ENCODE measurements at places on chromosomes 4 and X. TPM values are rescaled to one million over a fixed set of nuclear protein-coding genes. Genes with fewer than 3 reads are reported as not detected.

Gene TMPRSS11E
- 0.78 TPM for total RNA-seq

Gene ARHGAP24
- 43.3 TPM for total RNA-seq

Gene CPLX1
- total RNA-seq: 0.52 TPM

Gene FOXR2
- total RNA-seq: not detected

Gene ATOH1
- total RNA-seq: not detected

Gene LDB2
- 16.5 TPM for total RNA-seq

Gene TCEAL3
- total RNA-seq: 21.8 TPM

Gene IGFBP7
- 1,249 TPM for total RNA-seq

Gene HS3ST1
- total RNA-seq: 0.78 TPM

Gene PCDH18
- total RNA-seq: 7.9 TPM

Gene SLC25A53
- 3.6 TPM for total RNA-seq

DNA sequence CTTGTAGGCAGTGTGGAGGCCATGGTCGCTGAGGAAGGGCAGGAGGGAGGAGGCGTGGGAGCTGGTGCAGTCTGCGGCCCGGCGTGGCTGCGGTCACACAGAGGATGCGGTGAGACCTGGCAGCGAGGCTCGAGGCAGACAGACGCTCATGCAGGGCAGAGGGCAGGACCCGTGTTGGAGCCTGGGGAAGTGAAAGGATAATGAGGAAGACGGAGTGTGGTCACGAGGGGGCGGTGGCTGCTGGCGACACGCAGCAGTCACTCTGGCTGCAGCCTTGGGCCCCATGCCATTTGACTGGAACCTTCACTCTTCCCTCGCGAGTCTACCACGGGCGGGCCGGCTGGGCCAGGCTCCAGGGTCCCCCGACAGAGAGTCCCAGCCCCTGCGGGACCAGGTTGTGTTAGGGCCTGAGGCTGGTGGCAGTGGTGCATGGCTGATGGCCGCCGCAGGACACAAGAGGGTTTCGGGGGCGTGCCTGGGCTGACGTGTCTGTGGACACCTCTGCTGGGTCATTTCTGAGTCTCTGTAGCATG lies 68.8 kb upstream of the HGFAC start:
- no peaks in the 10 kb centered on the region for H3K27me3 ChIP-seq
- H3K27ac ChIP-seq: no peak overlapping the region
- DNase-seq: no peak
- H3K36me3 ChIP-seq: no peaks in the 10 kb centered on the region
- no peak overlapping the region for H3K4me3 ChIP-seq

DNA sequence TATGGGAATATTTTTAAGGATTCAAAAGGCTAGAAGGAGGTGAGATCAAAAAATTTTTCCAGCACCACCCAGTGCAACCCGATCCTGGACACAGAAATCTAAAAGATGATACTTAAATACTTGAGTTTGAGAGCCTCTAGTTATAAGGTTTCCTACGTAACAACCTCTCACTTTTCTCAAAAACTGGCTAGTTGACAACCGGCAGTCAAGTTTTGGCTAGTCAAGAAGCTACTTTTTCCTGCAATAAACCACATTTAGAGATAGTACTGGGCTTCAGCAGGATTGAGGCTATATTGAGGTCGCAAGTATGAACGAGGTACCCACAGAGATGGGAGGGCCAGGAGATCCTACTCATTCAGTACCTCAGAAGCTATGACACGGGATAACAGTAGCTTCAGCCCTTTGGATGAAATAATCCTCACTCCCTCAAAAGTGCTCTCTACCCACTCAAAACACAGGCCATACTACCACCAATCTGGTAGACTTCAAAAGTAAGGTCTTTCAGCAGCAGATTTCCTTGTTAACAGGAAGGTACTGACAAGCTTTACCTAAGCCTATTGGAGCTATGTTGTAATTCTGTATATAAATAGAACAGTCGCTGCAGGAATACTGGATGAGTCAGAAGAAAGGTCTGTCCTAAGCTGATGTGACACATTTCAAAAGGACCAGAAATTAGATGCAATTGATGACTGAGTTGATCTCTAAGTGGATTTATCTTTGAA lies 1.5 kb upstream of the TSPAN5 start:
- H3K4me3 ChIP-seq: no peak overlapping the region
- peaks cover 17% of the 10 kb centered on the region for H3K4me1 ChIP-seq
- peak overlapping the region; percentile 46 for H3K27ac ChIP-seq
- no peaks in the 10 kb centered on the region for H3K27me3 ChIP-seq
- H3K36me3 ChIP-seq: no peaks in the 10 kb centered on the region

- H3K27me3 ChIP-seq: no peaks in the 10 kb centered on the region
- no peaks in the 10 kb centered on the region for H3K36me3 ChIP-seq
- no peak for DNase-seq
- no peak overlapping the region for H3K4me3 ChIP-seq
- no peak overlapping the region for H3K27ac ChIP-seq
Observed at GRCh38 chr4:127778102-127778501, 4.0 kb upstream of the HSPA4L start.

- H3K36me3 ChIP-seq: no peaks in the 10 kb centered on the region
- no peaks in the 10 kb centered on the region for H3K27me3 ChIP-seq
- no peak overlapping the region for H3K4me3 ChIP-seq
Observed at GRCh38 chrX:14697451-14697850, 168.1 kb downstream of the GLRA2 start.

DNA sequence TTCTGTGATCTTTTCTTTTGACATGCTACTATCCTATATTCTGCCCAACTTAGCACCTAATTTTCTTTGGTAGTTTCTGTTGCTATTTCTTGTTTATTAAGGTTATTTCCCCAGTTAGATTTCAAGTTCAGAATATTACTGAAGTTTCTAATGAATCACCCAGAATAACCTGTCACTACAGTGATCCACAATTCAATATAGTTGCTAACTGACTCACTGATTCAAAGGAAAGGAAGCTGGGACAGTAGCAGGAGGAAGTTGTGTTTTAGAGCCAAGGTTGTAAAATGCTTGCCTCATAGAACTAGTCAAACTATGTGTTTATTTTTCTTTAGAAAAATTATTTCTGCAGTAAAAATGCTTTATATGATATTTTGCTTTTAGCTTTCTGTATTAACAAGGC lies 37.4 kb downstream of the PAK3 start:
- DNase-seq: no peak
- H3K4me1 ChIP-seq: no peaks in the 10 kb centered on the region
- no peaks in the 10 kb centered on the region for H3K36me3 ChIP-seq

DNA sequence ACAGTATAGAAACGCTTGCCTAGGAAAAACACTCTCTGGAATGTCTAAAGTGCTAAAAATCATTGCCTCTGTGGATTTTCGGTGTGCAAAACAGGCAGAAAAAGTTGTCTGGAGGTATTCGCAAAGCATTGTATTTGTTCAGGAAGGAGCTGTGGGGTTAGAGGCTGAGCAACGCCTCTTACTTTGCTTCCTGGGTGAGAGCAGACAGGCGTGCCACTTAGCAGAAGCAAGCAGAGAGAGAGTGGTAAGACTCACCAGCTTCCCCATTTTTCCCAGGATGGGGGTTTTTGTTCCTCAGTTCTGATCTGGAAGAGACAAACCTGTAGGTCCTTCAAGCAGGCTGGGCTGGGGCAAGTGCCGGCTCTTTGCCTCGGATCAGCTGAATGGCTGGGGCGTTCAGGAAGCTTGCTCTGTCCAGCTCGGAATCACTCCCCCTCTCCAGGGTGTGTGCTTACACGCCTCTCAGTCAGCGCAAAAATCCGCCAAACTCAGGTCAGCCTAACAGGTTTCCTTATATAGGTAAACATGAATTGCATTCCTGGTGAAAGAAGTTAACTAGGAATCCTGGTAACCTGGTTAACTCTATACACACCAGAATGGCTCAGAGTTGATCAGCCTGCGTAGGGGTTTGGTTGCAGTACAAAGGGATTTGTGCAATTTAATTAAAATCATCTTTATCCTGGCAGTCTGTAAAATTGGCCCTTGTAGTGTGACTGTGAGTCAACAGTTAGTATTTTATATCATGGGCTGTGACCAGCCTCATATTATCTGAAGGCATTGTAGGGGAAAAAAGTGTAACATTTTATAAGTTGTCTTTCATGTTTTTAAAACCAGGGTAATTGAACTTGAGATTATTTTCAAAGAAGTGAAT lies 213.1 kb upstream of the MID1 start:
- no peak overlapping the region for H3K4me3 ChIP-seq
- no peak overlapping the region for H3K27ac ChIP-seq
- H3K36me3 ChIP-seq: no peaks in the 10 kb centered on the region
- DNase-seq: peak; percentile 27

DNA sequence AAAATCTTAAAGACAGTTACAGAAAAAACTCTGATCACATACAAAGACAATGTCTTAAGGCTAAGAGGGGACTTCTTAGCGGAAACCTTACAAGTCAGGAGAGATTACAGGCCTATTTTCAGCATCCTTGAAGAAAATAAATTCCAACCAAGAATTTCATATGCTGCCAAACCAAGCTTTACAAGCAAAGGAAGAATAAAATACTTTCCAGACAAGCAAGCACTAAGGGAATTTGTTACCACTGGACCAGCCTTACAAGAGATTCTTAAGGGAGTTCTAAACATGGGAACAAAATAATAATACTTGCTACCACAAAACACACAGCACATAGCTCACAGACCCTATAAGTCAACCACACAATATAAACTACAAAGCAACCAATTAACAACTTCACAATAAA lies 255.8 kb upstream of the ZFP42 start:
- H3K36me3 ChIP-seq: no peaks in the 10 kb centered on the region
- no peak for DNase-seq
- no peak overlapping the region for H3K4me3 ChIP-seq
- no peaks in the 10 kb centered on the region for H3K27me3 ChIP-seq
- H3K27ac ChIP-seq: no peak overlapping the region
- no peaks in the 10 kb centered on the region for H3K4me1 ChIP-seq

- no peak overlapping the region for H3K4me3 ChIP-seq
- H3K27me3 ChIP-seq: no peaks in the 10 kb centered on the region
- DNase-seq: no peak
Observed at GRCh38 chr4:131248314-131248713, 1900.8 kb upstream of the PCDH10 start.

- H3K4me1 ChIP-seq: peaks cover 6% of the 10 kb centered on the region
- H3K36me3 ChIP-seq: no peaks in the 10 kb centered on the region
Observed at GRCh38 chr4:110061076-110061475, 137.3 kb downstream of the ELOVL6 start.

- peak; percentile 87 for DNase-seq
- no peaks in the 10 kb centered on the region for H3K27me3 ChIP-seq
- H3K4me1 ChIP-seq: peaks cover 70% of the 10 kb centered on the region
- H3K4me3 ChIP-seq: no peak overlapping the region
- peak overlapping the region; percentile 76 for H3K27ac ChIP-seq
- H3K36me3 ChIP-seq: no peaks in the 10 kb centered on the region
Observed at GRCh38 chrX:12988797-12989196, 13.9 kb downstream of the TMSB4X start.

DNA sequence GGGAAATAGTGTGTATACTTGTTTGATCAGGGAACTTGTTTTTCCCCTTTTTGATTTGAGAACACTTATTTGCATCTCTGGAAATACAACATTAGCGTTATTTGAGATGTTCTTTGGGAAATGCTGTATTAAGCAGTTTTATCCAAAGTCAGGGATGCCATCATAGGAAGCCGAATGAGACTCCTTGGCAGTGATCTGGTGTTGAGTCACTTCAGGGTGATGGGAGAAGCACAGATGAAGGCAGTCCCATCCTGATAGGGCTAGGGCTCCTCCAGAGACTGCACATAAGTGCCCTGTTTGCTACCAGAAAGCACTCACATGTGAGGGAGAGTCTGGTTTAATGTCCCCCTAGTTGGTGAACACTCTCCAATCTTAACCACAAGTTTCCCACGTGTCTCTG lies 62.3 kb downstream of the IL1RAPL1 start:
- no peaks in the 10 kb centered on the region for H3K27me3 ChIP-seq
- H3K4me3 ChIP-seq: no peak overlapping the region
- no peaks in the 10 kb centered on the region for H3K36me3 ChIP-seq
- no peak overlapping the region for H3K27ac ChIP-seq

DNA sequence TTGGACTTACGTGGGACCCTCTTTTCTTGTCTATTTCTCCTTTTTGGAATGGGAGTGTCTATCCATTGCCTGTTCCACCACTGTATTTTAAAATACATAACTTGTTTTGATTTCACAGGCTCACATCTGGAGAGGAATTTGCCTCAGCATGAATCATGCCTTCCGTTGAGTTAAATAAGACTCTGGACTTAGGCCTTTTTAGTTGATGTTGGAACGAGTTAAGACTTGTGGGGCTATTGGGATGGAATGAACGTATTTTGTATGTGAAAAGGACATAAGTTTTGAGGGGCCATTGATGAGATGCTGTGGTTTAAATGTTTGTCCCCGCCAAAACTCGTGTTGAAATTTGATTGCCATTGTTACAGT lies 66.2 kb downstream of the BEX3 start:
- DNase-seq: no peak
- H3K4me3 ChIP-seq: no peak overlapping the region
- H3K36me3 ChIP-seq: no peaks in the 10 kb centered on the region
- H3K4me1 ChIP-seq: no peaks in the 10 kb centered on the region
- H3K27me3 ChIP-seq: no peaks in the 10 kb centered on the region
- no peak overlapping the region for H3K27ac ChIP-seq

DNA sequence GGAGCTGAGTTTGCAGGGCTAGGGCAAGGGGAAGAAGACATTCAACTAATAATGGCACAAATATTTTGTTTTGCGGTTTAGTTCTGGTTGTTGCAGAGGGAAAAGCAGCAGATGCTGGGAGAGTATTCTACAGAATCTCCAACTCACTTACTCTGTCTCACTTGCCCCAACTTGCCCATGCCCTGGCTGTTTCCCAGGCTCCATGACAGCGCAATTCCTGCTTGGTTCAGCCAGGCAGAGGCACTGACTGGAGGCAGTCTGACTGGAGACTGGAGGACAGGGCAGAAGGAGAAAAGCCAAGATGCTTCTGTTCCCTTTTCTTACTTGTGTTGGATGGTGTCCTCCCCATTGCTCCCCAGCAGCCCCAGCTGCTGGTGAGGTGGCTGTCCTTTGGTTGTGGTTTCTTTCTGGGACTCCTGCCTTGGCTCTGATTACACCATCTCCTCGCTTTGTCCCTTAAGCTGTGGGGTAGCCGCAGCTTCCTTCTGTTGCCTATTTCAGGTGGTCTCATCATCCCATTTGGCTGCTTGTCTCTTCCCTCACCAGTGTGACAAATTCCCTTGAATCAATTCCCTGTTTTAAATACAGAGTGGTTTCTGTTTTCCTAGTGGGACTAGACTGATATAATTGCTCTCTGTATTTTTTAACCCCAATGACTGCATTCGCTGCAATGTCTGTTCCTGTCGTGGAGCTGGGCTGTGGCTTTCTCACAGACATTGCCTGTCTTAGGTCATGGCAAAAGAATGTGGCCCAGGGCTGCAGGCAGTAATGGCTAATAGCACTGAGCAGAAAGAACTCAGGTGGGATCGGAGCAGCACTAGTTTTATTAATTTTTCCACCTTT lies 24.2 kb upstream of the RASL11B start:
- DNase-seq: peak; percentile 41
- no peaks in the 10 kb centered on the region for H3K27me3 ChIP-seq
- H3K4me3 ChIP-seq: no peak overlapping the region
- H3K4me1 ChIP-seq: peaks cover 10% of the 10 kb centered on the region
- H3K36me3 ChIP-seq: no peaks in the 10 kb centered on the region

GRCh38 chrX:56385960-56386359 lies 153.8 kb downstream of the KLF8 start:
- no peak for DNase-seq
- H3K36me3 ChIP-seq: no peaks in the 10 kb centered on the region
- H3K4me1 ChIP-seq: no peaks in the 10 kb centered on the region
- H3K27me3 ChIP-seq: no peaks in the 10 kb centered on the region
- no peak overlapping the region for H3K27ac ChIP-seq
- no peak overlapping the region for H3K4me3 ChIP-seq

All from body of pancreas (tissue), 4 donors.